ENCODE measurements at places on chromosomes 16 and 17.

GRCh38 chr16:55017321-55017720, 86.7 kb downstream of the IRX5 start:
- no peak for DNase-seq

GRCh38 chr16:66451548-66451947, 24.5 kb downstream of the BEAN1 start:
- no peak for DNase-seq

DNA sequence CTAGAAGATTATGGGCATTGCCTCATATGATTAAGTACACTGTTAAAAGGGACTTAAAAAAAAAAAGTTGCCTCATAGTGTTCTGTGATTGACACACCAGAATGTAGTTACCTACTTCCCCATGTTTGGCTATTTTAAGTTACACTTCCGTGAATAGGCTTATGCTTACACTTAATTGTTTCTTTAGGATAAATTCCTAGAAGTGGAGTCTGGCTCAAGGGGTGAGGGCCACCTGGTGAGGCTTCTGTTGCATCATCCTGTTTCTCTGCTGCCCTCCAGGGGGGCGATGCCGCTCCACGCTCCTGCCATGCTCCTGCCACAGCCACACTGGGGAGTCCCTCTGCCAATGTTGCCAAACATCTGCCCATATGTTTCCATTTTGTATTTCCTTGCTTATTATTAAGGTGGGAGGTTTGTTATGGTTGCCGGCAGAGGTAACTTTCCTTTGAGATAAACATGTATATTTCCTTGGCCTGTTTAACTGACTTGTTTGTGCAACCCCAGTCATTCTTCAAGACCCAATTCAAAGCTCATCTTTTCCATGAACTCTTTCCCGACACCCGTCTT, 73.1 kb downstream of the KSR1 start:
- no peak for DNase-seq

- DNase-seq: no peak
Observed at GRCh38 chr17:50127697-50128361, 2.1 kb downstream of the SAMD14 start.

DNA sequence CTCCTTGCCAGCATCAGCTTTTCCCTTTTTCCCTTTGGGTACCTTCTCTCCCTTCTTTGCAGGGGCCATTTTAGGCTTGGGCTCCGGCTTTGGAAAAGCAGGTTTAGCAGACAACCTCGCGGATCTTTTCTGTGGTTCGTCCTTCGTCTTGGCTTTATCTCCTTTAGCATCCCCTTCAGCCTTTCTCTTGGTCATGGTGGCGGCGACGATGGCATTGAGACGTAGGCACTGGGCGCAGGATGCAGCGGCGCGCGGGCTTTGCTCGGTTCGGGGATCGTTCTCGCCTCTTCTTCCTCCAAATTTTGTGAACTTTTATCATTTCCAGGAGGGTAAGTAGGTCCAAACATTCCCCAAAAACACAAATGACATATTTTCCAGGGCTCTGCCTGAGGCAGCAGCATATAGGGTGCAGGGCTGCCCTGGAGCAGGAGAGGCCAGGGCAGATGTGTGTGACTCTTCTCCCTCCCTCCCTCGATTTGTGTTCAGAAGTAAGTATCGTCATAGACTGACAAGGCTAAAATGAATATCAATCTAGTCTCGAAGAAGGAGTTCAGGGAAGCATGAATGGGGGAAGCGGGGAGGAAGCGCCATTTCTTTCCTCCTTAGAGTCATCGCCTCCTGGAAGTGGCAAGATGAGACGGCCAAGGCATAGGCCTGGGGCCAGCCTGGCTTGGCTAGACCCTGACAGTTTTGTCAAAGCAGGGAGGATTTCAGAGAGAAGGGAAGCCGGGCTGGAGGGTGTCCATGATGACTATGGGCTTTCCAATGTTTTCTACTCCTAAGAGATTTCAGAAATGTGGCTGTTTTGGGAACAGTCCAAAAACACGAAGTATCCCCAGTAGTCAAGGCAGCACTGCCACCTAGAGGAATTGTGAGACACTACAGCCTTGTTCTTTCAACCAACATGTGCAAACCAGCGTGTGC, 13.2 kb downstream of the CHCT1 start:
- peak; percentile 68 for DNase-seq

DNA sequence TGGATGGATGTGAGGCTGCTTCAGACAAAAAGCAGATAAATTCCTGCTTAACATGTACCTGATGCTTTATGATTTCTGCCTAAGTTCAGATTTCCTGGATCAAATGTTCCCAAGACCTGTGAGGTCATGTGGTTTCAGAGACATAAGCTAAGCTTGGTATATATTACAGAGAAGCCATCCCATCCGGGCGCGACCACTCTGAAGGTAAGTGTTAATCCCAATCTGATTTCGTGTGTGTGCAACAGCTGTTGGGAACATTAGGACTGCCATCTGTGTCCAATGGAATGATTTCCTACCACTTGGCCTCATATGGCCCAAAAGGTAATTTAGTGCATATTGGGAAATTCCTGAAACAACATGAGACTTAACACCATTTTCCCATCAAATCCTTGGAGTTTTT, 199.1 kb downstream of the HS3ST3B1 start:
- no peak for DNase-seq

DNA sequence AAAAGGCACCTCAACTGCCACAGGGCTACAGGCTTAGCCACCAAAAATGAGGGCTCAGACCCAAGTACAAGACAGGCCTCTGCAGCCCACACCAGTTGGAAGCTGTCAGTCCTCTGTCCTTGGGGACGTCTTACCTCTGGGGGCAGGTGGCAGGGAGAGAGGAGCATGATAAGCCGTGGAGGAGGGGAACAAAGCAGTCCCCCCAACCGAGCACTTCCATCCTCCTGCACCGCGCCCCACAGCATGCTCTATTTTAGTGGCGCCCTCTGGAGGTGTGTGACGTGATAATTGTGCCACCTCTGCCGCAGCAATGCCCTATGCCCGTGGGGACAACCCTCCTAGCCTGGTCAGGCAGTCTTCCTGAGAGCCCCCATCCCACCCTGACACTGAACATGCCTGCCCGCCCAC, 13.6 kb downstream of the G6PC3 start:
- no peak for DNase-seq

DNA sequence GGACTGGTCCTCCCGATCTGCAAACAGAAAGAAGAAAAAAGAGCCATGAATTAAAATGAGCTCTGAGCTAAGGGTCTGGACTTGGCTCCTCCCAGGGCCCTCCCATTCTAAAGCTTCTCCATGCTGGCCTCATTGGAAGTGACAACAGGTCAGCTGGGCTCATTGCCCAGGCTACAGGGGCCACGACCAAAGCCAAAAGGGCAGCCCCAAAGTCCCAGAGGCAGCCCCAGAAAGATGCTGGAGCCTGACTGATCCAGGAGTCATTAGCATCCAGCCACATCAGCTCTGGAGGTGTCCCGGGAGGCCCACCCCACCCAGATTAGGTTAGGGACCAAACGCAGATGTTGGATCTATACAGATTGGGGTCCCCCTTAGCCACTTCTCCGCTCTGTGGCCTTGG, 58.2 kb downstream of the MYH11 start:
- no peak for DNase-seq

DNA sequence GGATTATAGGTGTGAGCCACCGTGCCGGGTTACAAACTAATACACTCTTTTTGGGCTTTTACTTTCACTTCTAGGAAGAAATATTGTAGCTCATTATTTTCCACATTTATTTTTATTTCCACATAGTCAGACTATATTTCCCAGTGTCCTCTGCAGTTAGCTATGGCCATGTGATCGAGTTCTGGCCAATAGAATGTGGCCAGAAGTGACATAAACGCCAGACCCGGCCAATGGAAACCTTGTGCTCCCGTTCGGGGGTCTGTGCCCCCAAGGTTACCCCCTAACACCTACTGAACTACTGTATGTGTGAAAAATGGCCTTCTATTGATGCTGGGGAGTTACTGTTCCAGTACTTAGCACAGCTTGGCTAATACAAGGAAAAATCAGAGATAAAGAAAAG, 13.2 kb upstream of the RPTOR start:
- no peak for DNase-seq

GRCh38 chr17:28416703-28417311, 10.8 kb upstream of the SLC46A1 start:
- peak; percentile 23 for DNase-seq

DNA sequence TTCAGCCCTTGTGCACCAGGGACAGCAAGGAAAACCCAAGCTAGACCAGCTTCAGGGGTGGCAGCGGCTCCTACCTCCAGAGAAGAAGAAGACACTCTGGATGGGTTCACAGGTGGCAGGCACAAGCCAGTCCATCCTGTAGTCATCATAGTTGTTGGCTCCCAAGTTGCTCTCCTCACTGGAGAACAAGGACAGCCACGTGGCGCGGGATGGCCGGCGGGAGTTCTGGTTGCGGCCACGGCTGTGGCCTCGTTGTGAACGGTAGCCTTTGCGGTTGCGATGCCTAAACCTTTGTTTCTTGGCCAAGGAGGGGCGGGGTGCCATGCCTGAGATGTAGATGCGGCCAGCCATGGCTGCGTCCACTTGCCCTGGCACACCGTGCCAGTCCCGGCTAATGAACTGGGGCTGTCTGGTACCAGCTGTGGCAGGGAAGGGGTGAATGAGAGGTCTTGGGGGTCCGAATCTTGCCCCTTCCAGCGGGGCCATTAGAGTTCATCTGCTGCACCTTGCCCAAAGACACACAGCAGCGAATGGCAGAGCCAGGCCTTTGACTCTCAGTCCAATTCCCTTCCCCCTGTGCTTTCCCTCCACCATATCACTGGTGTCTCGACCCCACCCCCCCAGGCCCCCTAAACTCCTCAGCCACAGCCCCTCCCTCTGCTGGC, 2.3 kb downstream of the VTN start:
- no peak for DNase-seq

All from AG09309 (cell line).